HEK293T (cell line): ENCODE measurements at places on chromosomes 11 and 22.
A peak's percentile ranks its signal among the peaks of the same experiment; 100 is the strongest.

DNA sequence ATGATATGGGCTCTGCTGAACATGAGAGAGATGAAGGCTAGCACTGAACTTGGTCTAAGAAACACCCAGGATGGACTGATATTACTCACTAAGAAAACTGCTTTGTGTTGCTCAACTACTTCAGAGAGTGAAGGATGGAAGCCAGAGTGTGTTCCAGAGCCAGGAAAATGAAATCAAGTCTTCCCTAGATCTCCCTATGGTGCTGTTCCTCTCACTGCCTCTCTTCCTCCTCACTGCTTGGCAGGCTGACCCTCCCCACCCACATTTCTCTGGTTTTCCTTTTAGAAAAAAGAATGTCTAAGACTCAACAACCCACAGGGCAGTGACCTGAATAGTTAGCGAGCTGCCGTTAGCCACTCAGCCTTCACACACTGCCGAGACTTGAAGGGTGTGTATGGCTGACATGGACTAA, 65.6 kb downstream of the CCDC81 start:
- no peak for DNase-seq

GRCh38 chr11:41522391-41522790, 62.9 kb upstream of the LRRC4C start:
- DNase-seq = no peak

DNA sequence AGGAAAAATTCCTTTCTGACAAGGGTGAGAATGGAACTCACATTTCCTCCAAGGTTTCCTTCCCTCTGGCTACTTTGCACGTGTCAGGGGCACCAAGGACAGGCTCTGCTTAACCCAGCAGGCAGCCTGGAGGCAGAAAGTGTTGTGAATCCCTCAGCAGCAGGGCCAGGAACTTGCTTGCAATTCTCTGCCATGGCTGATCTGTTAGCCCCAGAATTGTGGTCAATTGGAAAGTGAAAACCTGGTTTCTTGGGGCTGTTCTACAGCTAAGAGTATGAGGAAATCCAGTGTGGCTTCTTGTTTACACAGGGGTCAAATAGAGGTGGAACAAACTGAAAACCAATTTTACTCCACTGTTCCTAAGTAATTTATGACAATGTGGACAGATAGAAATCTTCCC, 38.3 kb upstream of the CEP295 start:
- no peak for DNase-seq

GRCh38 chr11:60195923-60196368, 13.1 kb upstream of the MS4A6A start:
- DNase-seq = no peak

- no peak for DNase-seq
Observed at GRCh38 chr11:36026315-36026968, 82.6 kb downstream of the LDLRAD3 start.

DNA sequence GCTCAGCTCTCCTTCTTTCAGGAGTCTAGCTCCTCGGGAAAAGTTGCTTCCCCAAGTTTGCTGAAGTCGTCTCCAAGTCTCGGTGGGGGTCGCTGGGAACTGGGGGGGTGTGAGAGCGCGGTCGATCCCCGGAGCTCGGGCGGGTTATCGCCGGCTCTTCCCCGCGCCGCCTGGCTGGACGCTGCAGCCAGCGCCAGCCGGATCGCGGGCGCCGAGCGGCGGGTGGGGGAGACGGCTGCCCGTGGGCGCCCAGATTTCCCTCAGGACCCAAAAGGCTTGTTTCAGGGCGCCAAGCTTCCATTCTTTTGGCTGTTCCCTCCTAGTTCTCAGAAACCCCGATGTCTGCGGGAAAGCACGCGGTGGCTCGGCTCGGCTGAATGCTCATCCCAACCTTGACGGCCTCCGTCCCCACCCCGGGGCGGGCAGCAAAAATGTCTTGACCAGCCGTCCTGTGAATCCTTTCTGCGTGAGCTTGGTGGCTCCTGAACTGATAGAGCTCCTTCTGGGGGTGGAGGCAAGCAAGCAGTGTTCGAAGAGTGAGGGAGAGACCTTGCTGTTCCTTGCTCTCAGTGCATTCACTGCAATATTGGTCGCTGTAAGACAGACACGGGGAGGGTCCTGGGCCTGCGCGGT, 1.7 kb downstream of the ZBTB16 start:
- DNase-seq = peak; percentile 33

- no peak for DNase-seq
Observed at GRCh38 chr11:123504401-123504800, 74.3 kb downstream of the GRAMD1B start.

GRCh38 chr11:13207665-13208594, 69.7 kb upstream of the BMAL1 start:
- DNase-seq = no peak

GRCh38 chr11:77602381-77603088, 12.8 kb downstream of the AQP11 start:
- DNase-seq = no peak

DNA sequence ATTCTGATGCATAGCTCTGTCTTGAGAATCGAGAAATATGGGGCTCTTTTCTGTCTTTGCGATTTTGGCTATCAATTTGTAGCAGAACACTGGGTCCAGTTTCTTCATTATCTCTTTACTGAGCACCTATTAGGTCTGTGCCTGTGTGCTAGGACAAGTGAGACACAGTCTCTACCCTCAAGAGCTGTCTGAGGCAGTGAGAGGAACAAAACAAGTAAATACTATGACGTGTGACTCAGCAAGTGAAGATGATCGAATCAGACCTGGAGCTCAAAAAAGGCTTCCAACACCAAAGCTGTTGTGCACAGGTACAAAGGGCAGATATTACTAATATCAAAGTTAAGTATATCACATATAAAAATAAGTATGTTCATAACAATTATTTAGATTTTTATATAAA, 52.4 kb downstream of the LGR4 start:
- no peak for DNase-seq

GRCh38 chr11:8087185-8087584, 6.2 kb downstream of the TUB start:
- DNase-seq = no peak

DNA sequence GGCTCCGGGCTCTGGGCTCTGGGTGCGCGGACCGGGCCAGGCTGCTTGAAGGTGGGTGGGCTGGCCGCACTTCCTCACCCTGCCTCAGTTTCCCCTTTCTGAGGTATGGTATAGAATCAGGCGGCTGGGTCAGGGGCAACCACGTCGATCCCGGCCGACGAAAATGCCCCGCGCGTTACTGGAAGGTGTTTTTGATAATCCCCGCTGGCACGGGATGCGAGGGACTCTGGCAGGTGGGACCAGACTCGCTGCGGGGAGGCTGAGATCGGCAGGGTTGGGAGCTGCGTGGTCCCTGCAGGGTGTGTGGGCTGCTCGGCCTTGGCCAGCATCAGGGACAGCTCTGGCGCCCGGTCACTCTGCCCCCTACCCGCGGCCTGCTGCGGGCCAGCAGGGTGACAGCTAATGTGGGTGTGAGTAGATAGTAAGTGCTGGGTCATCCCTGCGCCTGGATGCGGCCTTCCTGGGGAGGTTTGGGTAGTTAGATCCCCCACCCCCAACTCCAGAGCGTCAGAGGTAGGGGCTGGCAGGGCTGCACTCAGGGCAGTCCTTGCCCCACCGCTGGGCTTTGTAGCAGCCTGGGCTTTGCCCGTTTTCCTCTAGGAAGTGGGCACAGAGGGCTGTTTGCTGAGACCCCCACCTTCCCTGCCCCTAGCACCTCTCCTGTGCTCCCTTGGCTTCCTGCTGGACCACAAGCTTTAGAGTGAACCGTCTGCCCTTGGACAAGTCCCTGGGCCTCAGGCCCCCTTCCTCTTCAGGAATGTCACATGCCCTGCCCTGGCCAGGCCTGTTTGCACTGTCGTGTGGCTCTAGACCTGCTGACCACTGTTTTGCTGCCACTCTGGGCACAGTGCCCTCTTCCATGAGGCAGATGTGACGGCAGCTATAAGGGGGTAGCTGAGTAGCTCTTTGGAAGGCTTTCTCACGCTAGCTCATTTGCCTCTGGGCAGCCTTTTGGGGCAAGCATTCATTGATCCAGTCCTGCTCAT, 579 bp downstream of the TANGO2 start:
- DNase-seq = no peak

GRCh38 chr11:528815-529727, 6.3 kb downstream of the HRAS start:
- DNase-seq = no peak

DNA sequence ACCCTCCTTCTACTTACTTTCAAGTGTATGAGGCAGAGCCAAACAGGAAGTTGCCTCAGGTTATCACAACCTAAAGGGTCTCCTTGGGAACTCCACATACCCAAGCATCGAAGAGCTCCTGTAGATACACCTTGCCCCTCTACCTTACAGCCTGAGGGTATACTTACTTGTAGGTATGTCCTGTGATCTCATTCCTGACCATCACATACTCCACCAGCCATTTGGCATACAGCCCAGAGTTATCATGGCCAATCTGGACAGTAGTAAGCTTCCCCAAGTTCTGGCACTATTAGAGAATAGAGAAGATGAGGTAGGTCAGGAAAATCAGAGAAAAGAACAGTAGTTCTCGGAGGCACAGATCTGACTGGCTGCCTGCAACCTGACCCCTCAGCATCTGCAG, 53.4 kb upstream of the SCUBE2 start:
- no peak for DNase-seq

DNA sequence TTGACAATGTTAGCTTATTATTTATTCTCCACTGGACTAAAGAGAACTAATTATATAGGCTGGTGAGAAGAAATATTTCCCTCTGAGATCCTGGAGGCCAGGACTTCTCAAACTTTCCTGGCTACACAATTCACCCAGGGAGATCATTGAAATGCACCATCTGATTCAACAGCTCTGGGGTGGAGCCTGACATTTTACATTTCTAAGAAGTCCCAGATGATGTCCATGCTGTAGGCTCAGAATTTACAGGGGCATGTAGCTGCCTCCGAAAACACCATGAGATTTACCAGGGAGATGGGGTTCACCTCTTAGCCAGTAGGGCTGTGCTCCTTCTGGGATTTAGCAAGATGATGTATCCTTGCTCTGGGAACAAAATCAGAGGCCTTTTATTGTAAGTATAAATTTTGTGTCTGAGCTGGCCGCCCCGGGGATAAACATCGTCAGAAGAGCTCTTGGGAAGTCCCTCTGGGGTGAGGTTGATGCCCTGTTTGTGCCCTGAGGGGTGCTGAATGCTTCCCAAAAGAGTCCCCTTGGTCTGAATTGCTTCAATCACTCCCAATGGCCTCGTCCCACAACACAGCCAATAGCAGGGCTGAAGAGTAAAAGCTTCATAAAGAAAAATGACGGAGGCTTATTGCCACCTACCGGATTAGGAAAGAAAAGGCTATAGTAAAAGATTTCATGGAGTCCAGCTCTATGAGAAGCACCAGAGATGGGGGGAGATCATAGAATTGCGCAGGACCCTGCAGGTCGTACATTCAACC, 33.4 kb upstream of the API5 start:
- peak; percentile 42 for DNase-seq

DNA sequence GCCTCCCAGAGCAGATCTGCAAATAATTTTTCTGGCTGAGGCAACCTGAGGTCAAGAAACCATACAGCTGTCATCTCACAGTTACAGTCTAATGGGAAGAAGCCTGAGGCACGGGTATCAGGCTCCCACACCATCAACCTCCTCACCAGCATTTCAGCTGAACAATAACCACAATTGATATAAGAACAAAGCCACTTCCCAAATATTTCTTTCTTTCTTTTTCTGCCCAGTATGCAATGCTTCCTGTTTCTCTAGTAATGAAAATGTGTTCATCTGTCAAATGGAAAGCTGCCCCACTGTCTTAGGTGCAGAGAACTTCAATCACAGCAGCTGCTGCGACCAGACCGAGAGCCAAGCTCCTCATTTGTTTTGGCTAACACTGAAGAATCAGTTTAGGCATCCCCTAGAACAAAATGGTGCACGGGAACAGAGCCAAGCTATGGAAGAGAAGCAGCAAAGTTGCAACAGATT, 108.4 kb downstream of the BLID start:
- no peak for DNase-seq

DNA sequence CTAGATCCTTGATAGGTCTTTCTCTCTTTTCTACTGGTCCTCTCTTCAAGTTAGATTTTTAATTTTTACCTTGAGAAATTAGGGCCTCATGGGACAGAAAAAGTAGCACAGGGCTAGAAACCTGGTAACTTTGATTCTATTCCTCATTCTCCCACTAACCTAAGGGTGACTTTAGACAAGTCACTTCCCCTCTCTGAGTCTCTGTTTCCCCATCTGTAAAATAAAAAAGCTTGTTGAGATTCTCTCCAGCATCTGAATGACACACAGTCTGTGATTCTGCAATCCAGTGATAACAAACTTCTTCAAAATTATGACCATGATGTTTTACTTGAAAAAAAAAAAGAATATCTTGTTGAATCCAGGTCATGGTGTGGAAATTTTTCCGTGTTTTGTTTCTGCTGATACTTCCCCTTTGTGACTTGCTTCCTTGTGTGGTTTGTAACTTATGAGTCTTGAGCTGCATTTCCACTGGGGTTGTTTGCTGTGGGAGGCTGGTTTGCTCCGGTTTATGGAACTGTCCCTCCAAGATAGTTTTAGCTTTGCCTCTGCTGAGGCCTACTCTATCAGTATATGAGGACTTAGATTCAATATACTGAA, 9.8 kb upstream of the MPEG1 start:
- no peak for DNase-seq

- no peak for DNase-seq
Observed at GRCh38 chr11:30990625-30991296, 378.8 kb downstream of the DCDC1 start.

DNA sequence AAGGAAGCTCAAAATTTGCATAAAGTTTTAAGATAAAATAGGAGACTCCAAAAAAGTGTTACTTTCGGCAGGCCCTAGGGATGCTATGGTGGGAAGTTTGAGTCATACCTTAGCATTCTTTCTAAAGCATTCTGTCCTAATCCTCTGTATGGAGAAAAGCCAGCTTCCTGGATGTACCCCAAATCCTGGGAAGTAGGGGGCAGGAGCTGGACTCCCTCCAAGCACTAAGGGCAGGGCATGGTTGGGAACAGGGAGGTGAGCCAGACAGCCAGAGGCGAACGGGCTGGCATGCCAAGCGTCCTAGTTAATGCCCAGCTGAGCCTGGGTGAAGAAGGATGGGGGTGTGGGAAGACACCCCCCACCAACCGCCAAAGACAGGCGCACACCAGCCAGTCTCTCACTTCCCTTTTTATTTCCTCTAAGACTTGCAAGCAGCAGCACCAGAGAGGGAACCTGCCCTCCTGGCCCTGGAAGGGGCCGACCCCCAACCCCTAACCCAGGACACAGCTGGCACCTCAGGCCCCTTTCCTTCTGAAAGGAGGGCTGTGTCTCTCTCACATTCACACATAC, 23.9 kb downstream of the RTN4RL2 start:
- no peak for DNase-seq

GRCh38 chr11:7846003-7846402, 49.3 kb upstream of the OR5P2 start:
- no peak for DNase-seq

GRCh38 chr11:105054723-105055493, 9.8 kb upstream of the CARD16 start:
- DNase-seq = no peak
